EH (cell line): ENCODE measurements at places on chromosomes 11 and 22.
A peak's percentile ranks its signal among the peaks of the same experiment; 100 is the strongest.

DNA sequence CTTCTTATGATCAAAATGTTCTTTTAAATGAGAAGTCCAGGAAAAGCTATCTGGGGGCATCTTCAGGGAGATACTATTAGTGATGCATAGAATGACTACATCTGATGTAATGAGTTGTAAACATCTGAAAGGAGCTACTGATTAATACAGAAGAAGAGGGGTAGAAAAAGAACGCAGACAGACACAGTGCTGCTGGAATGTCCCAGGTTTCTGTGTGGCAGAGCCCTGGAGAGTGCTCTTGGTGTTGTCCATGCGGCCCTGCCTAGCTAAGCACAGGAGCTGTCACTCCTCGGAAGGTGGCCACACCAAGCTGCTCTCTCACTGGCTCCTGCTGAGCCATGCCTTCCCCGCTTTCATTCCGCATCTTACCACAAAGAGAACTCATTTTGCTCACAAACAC lies 768.8 kb downstream of the OPCML start:
- DNase-seq = no peak

GRCh38 chr11:45646275-45646927 lies 19.0 kb downstream of the CHST1 start:
- DNase-seq = peak; percentile 53

GRCh38 chr22:44786136-44786535 lies 33.8 kb downstream of the ARHGAP8 start:
- no peak for DNase-seq

GRCh38 chr22:22431271-22432220 lies 77.0 kb downstream of the ZNF280B start:
- DNase-seq = peak; percentile 60

DNA sequence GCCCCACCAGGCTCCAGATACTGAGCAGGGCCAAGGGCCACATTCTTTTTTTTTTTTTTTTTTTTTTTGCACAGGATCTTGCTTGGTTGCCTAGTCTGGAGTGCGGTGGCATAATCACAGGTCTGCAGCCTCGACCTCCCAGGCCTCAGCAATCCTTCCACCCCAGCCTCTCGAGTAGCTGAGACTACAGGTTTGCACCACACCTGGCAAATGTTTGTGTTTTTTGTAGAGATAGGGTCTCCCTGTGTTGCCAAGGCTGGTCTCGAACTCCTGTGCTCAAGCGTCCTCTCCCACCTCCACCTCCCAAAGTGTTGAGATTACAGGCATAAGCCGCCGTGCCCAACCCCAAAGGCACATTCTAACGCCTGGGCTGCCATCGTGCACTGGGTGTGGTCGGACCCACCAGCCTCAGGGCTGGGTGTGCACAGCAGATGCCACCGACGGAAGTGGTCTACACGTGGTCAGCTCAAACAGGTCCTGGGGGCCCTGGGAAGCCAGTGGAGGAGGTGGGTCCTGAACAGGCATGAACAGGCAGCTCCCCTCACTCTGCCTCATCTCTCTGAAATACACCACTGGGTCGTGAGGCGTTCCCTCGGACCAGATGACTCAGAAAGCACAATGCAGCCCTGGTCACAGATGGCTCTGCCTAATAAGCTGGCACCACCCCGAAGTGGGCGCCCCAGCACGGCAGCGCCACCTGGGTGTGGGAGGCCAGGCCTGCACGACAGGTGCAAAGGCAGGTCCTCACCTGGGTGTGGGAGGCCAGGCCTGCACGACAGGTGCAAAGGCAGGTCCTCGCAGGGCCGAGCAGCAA lies 5.1 kb upstream of the B4GALNT4 start:
- peak; percentile 69 for DNase-seq

DNA sequence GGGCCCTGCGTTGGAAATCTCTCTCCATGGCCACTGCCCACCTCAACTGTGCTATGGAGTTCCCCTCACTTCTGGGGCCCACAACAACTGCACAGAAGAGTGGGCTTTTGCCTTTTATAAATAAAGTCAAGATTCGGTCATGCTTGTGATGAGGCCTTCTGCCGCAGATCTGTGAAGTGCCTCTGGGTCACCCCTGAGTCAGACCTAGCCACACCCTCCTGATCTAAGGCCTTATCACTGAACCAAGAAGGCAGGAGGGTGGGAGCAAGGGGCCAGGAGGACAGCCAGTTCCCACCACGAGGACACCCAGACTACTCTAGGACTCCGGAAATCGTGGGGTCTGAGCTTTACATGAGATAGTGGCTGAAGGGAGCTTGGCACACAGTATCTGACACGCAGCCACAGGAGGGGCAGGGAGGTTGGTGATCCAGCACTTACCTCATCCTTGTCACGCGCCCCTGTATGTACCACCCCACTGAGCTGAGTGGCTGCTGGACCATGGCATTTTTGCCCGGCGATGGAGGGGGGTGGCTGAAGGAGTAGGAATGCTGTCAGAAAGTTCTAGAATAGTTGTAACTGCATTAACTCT lies 115.7 kb downstream of the ABTB2 start:
- peak; percentile 12 for DNase-seq

- no peak for DNase-seq
Measured at GRCh38 chr11:64558065-64558745, 32.8 kb upstream of the SLC22A12 start.

- no peak for DNase-seq
Measured at GRCh38 chr11:126839496-126839895, 161.1 kb downstream of the KIRREL3 start.

DNA sequence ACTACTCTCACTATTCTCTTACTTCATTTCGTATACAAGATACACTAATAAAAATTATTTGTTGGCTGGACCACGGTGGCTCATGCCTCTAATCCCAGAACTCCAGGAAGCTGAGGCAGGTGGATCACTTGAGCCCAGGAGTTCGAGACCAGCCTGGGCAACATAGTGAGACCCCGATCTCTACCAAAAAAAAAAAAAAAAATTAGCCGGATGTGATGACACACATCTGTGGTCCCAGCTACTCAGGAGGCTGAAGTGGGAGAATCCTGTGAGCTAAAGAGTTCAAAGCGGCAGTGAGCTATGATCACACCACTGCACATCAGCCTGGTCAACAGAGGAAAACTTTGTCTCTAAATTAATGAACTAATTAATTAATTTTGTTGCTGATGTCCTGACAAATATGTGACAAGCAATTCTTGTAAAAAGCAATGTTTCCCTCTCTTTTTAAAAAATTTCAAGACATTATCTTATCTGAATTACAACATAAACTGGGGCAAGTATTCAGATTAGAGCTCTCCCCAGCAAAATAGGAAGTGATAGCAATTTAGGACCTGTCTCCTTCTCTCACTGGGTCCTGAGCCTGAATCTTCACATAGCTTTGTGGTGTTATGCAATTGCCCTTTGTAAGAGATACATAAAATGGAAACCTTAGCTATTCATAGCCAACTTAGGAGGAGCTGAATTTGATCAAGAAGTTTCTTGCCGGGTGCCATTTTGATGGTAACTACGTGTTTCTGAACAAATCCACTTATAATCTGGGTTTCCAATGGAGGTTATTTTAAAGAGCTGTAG lies 17.6 kb upstream of the TMA7B start:
- no peak for DNase-seq

GRCh38 chr22:49929994-49930575 lies 11.7 kb downstream of the CRELD2 start:
- DNase-seq = no peak

DNA sequence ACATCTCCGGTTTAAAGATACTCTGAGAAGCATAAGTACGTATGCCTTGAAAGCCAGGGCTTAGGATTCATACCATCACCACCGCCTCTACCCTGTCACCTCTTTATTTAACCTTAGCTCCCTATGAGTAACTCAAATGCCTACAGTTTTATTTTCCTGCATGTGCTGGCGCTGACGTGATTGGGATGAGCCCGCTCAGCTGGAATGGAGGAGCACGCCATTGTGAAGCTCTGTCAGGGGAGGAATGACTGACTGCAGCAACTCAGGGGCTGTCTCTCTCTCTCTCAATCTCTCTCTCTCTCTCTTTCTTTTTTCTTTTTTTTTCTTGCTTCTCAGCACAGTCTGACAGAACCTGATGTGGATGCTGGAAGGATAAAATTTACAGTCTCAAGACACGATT lies 12.4 kb downstream of the CAVIN3 start:
- DNase-seq = peak; percentile 63

DNA sequence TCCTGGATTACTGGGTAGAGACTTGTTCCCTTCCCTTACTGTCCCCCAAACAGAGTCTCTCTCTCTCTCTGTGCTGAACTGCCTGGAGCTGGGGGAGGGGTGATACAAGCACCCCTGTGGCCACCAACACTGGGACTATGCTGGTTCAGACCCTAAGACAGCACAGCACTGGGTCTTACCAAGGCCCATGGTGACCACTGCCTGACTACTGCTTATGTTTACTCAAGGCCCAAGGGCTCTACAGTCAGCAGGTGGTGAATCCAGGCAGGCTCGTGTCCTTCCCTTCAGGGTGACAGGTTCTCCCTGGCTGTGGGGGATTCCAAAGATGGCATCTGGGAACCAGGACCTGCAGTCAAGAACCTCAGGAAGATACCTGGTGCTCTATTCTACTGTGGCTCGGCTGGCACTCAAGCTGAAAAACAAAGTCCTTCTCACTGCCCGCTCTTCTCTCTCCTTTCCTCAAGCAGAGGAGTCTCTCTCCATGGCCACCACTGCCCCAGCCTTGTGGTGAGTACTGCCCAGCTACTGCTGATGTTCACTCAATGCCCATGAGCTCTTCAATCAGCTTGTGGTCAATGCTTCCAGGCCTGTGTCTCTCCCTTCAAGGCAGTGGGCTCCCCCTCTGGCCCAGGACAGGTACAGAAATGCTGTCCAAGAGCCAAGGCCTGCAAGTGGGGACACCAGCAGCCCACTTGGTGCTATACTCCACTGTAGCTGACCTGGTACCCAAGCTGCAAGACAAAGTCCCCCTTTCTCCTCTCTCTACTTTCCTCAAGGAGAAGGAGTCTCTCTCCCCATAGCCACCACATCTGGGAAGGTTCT lies 41.8 kb upstream of the SHANK2 start:
- no peak for DNase-seq

- no peak for DNase-seq
Measured at GRCh38 chr11:111946499-111946898, 9.4 kb downstream of the DIXDC1 start.

DNA sequence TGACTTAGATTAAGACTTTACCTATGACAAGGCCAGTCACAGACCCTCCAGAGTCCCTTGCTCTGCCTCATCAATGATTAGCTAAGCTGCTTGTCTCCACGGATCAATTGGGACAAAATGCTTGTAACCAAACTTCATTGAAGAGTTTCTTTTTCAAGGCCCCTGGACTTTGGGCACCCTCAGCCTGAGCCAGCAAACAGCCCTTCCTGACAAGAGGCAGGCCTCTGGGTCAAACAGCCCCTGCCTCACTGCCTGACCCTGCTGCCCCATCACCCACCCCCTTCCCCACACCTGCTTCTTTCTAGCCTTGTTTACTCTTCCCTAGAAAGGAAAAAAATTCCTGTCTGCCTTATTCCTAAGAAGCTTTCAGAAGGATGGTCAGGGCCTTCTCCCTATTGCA lies 26.3 kb upstream of the CDON start:
- DNase-seq = no peak

DNA sequence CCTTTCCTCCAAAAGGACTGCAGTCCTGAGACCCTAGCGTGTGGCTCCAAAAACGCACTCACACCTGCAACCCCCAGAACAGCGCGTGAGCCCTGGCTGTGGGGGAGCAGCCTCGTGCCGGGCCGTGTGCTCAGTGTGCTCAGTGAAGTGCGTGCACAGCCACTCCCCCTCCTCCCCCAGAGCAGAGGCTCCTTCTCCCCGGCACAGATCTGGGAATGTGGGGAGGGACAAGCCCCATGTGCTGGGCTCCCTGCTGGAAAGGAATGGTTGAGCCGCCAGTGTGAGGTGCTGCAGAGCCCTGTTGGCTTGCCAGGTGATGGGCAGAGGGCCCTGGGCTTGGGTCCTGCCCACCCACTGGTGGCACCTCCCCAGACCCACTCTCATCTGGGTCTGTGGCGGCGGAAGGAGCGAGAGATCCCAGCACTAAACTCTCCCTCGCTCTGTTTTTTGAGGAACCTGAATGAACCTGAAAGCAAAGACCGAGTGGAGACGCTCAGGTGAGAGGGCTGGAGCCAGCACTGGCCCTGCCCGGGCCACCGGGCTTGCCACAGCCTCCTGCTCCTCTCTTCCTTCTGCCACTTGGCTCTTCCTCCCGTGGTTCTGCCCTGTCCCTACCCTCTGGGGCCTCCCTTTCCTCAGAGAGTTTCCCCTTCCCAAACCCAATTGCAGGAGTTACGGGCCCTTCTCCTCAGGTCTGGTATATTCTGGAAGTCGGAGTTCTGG lies 9.0 kb downstream of the RCOR2 start:
- DNase-seq = no peak

DNA sequence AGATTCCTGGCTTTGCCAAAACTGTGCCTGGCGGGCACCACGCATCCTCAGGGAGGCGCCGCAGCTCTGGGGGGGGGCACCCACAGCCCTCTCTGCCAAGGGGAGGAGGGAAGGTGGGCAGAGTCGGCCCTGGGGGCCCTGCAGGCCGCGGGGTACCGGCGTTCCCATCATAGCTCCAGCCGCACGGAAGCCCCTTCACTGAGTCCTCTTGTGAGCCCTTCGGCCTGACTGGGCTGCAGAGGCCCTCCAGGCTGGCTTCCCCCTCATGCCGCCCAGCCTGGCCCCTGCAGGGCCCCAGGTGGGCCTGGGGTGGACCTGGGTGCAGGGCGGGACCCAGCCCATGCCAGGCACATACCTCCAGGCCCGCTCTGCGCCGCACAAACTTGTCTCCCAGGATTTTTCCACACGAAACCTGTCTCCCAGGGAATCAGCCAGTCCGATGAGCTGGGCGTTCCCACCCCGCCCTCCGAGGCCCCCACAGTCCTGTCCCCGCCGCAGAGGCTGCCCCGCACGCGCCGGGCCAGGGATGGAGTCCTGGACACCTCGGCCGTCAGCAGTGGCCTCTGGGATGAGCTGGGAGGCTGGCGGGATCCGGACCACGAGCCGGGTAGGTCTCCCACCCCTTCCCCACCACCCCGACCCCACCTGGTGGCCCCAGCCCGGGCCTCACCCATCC lies 1.8 kb upstream of the PKP3 start:
- no peak for DNase-seq

GRCh38 chr11:16799221-16799620 lies 60.8 kb downstream of the C11orf58 start:
- DNase-seq = no peak

DNA sequence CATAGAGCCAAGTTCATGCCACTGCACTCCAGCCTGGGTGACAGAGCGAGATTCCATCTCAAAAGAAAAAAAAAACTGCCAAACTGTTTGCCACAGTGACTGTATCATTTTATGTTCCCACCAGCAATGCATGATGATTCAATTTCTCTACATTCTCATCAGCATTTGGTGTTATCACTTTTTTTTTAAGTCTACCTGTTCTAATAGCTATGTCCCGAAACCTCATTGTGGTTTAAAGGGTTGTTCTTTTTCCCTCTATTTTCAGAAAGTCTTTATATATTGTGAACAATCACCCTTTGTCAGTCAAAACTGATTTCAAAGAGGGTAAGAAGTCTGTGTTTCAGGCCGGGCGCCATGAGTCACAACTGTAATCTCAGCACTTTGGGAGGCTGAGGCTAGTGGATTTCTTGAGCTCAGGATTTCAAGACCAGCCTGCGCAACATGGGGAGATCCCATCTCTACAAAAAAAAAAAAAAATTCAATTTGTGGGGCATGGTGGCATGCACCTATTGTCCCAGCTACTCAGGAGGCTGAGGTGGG lies 14.8 kb upstream of the FAM168A start:
- no peak for DNase-seq

- DNase-seq = peak; percentile 97
Measured at GRCh38 chr22:37782340-37783168, 25.2 kb upstream of the GCAT start.

GRCh38 chr11:78715639-78716311 lies 141.1 kb upstream of the NARS2 start:
- DNase-seq = peak; percentile 78

GRCh38 chr22:30873086-30873650 lies 95.4 kb downstream of the MORC2 start:
- no peak for DNase-seq
